ENCODE measurements at places on chromosomes 11 and 22.

DNA sequence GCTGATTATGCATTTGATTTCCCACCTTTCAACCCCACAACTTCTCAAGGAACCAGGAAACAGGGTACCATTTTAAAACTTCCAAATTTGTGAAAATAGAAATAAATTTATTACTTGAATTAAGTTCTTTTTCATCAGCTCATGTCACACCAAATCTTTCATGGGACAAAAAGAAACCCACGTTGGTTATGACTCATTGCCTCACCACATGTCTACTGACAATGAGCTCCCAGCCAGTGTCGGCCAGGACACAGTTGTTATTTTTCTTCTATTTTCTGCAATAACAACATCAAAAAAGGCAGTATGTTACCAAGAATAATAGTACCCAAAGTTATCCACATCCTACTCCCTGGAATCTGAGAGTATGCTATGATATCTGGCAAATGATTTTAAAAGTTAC lies 17.3 kb downstream of the MS4A6A start:
- no peak for DNase-seq

GRCh38 chr22:30717952-30718351 lies 23.3 kb downstream of the OSBP2 start:
- no peak for DNase-seq

- DNase-seq = no peak
These were observed 43.0 kb upstream of the API5 start for GRCh38 chr11:43268786-43269185.

- peak; percentile 49 for DNase-seq
These were observed 50.3 kb downstream of the TEAD1 start for GRCh38 chr11:12724301-12725054.

DNA sequence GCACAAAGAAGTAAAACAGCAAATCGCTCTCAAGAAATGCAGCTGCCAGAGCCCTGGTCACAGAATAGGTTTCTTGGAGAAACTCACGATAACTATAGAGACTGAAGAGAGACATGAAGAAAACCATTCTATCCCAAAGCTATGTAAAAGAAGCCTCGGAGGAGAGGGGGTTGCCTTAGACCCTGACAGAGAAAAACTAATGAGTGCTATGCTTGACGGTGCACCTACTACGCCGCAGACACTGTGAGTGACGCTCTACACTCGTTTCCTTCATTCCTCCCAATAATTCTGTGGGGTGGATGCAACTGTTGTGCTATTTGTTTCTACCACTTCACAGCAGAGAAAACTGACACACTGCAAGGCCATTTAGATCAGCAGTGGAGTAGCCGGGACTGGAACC lies 121.8 kb downstream of the ETS1 start:
- no peak for DNase-seq

DNA sequence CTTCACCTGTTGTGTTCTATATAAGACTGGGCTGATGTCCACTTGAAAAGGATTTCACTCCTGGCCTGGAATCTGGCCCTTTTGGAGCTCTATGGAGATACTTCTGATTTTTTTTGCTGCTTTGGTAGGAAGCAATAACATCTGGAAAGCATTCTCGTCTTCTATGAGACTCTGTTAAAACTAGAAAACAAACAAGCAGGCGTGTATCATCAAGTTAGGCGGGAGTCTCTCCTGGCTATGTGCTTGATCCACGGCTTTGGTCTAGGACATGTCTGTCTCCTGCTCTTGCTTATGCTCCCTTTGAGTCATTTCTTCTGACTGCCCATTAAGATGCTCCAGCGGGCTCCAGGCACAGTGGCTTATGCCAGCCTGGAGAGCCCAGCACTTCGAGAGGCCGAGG lies 121.4 kb upstream of the TTC12 start:
- DNase-seq = no peak

DNA sequence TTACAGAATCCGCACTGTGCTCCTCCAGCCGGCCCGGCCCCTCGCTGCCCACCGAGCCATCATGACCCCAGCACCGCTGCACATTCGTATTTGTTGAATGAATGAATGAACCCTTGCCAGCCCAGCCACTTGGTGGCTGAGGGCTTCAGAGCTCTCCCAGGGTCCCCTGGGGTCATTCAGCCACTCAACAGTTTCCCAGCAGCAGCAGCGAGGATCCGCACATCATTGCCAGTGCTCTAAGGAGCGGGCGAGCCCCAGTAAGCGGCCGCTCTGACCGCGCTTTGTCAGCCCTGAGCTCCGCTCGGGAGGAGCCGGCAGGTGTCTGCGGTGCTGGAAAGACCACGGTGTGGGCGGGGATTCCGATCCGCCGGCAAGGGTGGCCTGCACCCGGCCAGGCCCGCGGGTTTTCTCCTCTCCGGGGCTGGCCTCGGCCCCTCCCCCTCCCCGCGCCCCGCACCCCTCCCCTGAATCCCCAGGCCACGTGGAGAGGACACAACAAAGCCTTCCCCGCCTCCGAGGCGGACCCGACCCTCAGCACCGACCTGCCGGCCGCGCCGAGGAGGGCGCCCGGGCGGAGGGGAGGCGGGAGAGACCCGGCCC lies 563 bp downstream of the BID start:
- peak; percentile 74 for DNase-seq

- peak; percentile 15 for DNase-seq
These were observed 11.7 kb downstream of the RASD2 start for GRCh38 chr22:35552196-35552842.
